Suprapubic skin (tissue), 4 donors: ENCODE measurements at places on chromosomes 16 and 17. TPM values are rescaled to one million over a fixed set of nuclear protein-coding genes. Genes with fewer than 3 reads are reported as not detected.

The MT4 gene
- total RNA-seq: 113 TPM

DNA sequence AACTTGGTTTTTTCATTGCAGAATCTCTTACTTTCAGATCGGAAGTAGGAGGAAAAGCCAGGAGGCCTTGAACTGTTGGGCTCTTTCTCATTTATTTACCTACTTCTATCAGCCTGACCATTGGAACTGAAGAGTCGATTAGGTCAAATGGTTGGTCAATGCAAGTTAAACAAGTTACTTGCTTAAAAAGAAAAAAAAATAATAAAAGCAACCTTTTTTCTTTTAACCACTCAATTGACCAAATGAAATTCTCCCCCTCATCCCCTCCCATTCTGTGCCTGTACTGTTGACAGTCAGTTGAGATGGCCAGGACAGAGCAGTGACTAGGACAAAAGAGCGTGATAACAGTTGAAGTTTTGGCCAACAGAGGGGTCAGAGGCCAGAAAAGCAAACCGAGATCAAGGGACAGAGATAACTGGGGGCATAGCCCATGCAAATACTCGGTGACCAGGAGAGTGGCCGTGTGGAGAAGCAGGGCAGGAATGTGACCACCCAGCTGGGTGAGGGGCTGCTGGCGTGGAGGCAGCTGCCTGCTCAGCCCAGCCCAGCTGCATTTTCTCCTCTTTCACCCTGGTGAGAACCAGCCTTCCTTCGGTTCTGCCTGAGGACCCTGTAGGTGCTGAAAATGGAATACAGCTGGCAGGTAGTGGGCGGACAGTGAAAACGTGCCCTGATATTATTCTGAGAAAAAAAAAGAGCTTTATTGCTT is 72.2 kb downstream of the HS3ST3B1 start:
- no peaks in the 10 kb centered on the region for H3K36me3 ChIP-seq
- H3K27me3 ChIP-seq: no peaks in the 10 kb centered on the region
- no peaks in the 10 kb centered on the region for H3K4me1 ChIP-seq
- H3K4me3 ChIP-seq: no peak overlapping the region
- no peak overlapping the region for H3K27ac ChIP-seq
- DNase-seq: no peak

DNA sequence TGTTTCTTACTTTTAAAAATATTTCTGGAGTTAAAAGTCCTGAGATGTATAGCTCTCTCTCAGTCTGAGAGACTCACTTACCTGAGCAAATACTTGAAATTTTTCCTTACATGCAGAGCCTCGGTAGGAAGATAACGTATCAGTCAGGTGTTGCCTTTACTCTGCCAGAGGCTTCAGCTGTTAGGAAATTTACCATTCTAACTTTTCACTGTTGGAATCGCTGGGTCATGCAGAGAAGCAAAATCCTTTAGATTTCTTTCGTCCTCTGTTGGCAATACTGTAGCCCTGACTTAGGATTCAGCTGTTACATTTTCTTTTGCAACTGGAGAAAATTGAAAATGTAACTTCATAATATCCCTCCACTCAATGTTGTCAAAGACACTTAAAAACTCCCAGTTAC is 20.0 kb upstream of the KCNJ16 start:
- H3K4me3 ChIP-seq: no peak overlapping the region
- DNase-seq: no peak
- H3K4me1 ChIP-seq: no peaks in the 10 kb centered on the region
- no peaks in the 10 kb centered on the region for H3K27me3 ChIP-seq
- no peak overlapping the region for H3K27ac ChIP-seq

The GDPD1 gene
- 3.9 TPM for total RNA-seq

DNA sequence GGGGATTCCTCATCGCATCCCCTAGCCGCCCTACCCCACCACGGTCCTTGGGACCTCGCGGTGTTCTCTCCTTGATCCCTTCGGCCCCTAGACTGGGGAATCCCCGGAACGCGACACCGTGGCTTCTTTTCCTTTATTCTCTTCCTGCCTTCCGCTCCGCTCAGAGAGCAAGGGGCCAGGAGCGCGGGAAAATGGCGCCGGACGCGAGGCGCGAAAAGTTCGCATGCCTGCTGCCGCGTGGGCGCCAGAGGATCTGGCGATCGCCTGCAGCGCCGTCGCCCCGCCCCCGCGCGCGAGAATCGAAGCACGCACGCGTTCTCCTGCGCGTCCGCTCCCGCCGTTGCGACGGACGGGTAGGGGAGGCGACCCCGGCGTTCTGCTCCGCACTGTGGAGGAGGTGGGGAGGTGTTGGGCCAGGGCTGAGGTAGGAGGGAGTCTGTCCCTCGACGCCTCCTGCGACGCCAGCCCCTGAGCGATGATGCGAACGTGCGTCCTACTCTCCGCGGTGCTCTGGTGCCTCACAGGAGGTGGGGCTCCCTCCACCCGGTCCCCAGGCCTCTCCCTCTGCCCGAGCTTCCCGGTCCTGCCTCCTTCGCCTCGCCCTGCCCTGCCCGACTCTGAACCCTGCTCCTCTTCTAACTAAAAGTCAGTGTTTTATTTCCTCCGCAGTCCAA is at the start of gene ZPBP2:
TSS of gene ZPBP2 (plus strand) at position 323 of the 674 bp plus-strand sequence. CDS start at position 476, 153 bp downstream.
- no peak within 1 kb of the TSS for H3K4me3 ChIP-seq
- no peak within 1 kb of the TSS for H3K27ac ChIP-seq
- no peak for DNase-seq
- peaks cover 14% of the 10 kb centered on the region for H3K4me1 ChIP-seq
- H3K36me3 ChIP-seq: no peaks in the 10 kb centered on the region

The ZNRF1 gene
- total RNA-seq: 13.0 TPM

The PIRT gene
- total RNA-seq: not detected

The KRT17 gene
- 434 TPM for total RNA-seq

The ARHGAP44 gene
- total RNA-seq: 3.5 TPM

DNA sequence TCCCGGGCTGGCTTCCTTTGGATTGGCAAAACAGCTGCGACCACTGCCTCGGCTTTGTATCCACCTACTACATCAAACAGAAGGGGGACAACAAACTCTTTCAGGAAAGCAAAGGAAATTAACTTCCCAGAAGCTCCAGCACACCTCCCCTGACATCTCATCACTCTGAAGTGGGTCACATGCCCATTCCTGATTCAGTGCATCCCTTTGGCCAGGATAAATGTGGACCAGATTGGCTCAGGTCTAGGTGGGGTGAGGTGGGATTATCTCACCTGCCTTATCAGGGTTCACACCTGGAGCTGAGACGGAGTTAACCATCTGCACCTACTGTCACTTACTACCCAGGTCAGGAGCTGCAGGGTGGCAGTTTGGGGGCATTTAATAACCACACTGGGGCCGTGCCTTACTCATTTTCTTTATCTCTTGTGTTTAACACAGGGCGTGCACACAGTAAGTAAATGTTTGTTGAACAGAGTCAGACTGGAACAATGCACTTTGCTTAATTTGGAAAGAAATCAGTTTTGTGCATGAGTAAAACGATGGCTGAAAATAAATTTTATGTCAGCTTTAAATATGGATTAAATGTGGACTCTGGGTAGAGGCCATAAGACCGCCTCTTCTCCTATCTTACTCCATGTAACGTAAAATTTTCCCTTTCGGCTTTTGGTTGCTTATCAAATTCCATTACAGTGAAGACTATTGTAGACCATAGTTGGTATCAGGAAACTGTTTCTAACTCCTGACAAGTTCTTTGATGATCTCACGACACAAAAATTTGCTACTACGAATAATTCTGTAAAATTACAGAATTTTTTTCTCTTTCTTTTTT is 36.0 kb downstream of the IQCK start:
- H3K4me1 ChIP-seq: peaks cover 3% of the 10 kb centered on the region
- no peaks in the 10 kb centered on the region for H3K27me3 ChIP-seq
- H3K27ac ChIP-seq: no peak overlapping the region
- DNase-seq: no peak

- no peaks in the 10 kb centered on the region for H3K4me1 ChIP-seq
- no peak for DNase-seq
- H3K27me3 ChIP-seq: no peaks in the 10 kb centered on the region
- H3K36me3 ChIP-seq: peaks cover 79% of the 10 kb centered on the region
- H3K27ac ChIP-seq: no peak overlapping the region
- no peak overlapping the region for H3K4me3 ChIP-seq
Measured at GRCh38 chr17:44402564-44403172, 13.2 kb upstream of the ITGA2B start.

The KCNJ18 gene
- 32.9 TPM for total RNA-seq

DNA sequence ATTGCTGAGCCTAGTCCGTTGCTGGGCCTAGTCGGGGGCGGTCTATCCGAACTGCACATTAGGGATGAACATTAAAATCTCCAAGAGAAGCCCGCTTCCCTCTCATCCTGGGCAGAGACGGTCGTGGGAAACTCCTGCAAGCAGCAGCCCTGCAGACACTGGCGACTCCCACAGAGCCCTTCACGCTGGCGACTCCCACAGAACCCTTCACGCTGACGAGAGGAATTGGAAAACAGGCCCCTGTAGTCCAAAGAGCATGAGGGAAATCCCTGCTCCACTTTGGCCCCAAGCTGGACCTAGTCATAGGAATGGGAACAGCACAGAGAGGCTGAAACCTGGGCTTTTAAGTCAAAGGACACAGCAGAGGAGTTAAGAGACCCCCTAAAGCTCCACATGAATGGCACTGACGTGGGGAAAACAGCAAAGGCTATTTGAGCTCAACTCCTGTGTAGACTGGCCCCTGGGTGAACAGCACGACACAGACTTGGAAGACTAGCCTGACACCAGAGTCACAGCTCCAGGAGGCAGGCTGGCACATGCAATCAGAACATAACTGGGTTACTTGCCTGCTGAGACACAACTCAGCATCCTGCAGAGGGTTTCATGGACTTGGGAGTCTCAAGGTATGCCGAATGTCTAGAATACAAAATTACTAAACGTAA is 42.2 kb downstream of the WDR45B start:
- no peaks in the 10 kb centered on the region for H3K27me3 ChIP-seq
- peaks cover 19% of the 10 kb centered on the region for H3K4me1 ChIP-seq
- no peak overlapping the region for H3K4me3 ChIP-seq

The CDH1 gene
- 175 TPM for total RNA-seq

The STH gene
- total RNA-seq: not detected

The DPEP2 gene
- not detected for total RNA-seq

GRCh38 chr17:55038291-55038690 is 69.7 kb downstream of the STXBP4 start:
- DNase-seq: no peak
- H3K36me3 ChIP-seq: no peaks in the 10 kb centered on the region
- no peaks in the 10 kb centered on the region for H3K27me3 ChIP-seq
- no peaks in the 10 kb centered on the region for H3K4me1 ChIP-seq
- no peak overlapping the region for H3K27ac ChIP-seq
- H3K4me3 ChIP-seq: no peak overlapping the region

GRCh38 chr16:54112451-54113206 is 174.0 kb downstream of the IRX3 start:
- no peak overlapping the region for H3K4me3 ChIP-seq
- no peak for DNase-seq
- H3K36me3 ChIP-seq: peaks cover 28% of the 10 kb centered on the region
- no peaks in the 10 kb centered on the region for H3K27me3 ChIP-seq

DNA sequence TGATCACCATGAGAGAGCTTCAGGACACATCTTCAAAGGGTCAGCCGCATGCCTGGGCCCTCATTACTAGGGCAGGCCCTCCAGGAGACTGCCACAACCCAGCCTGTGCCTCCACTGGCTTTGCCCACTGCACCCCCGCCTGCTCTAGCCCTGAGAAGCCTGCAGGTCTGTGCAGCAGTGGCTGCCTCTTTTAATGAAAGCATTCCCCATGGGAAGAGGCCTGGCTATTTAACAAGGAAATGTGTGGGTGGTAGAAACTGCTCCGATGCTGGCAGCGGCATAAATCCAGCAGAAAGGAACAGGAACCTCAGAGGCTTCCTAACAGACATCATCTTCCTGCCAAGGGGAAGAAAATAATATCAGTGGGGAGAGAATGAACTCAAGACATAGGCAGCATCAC is 375 bp upstream of the KRT32 start:
- H3K27me3 ChIP-seq: peaks cover 3% of the 10 kb centered on the region
- no peak overlapping the region for H3K27ac ChIP-seq
- no peak overlapping the region for H3K4me3 ChIP-seq
- H3K36me3 ChIP-seq: no peaks in the 10 kb centered on the region
- peaks cover 11% of the 10 kb centered on the region for H3K4me1 ChIP-seq
- no peak for DNase-seq

The PIPOX gene
- 1.3 TPM for total RNA-seq

- H3K4me3 ChIP-seq: no peak overlapping the region
- DNase-seq: no peak
- H3K36me3 ChIP-seq: no peaks in the 10 kb centered on the region
- no peak overlapping the region for H3K27ac ChIP-seq
Measured at GRCh38 chr16:88390735-88391134, 8.0 kb downstream of the ZNF469 start.

DNA sequence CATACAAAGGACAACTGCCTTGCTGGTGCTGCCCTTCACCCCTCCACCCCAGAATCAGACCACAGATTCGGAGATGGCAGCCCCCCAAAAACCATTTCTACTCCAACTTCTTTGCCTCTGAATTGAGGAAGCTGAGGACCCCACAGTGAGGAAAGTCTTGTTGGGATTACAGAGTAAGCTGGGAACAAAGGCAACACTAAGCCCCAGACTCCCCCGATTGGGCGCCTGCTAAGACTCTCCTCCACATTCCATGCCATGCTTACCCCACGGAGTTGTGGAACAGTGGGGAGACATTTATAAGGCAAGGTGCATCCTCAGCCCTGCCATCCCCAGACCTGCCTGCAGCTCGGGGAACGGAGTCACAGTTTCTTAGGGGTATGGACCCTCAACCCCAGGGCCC is 1.9 kb downstream of the GIT1 start:
- H3K27ac ChIP-seq: no peak overlapping the region
- H3K27me3 ChIP-seq: no peaks in the 10 kb centered on the region
- DNase-seq: no peak
- peak overlapping the region; percentile 88 for H3K4me3 ChIP-seq

The NPTX1 gene
- total RNA-seq: 3.9 TPM

The TBC1D28 gene
- not detected for total RNA-seq

GRCh38 chr17:49217651-49218413 is 7.3 kb downstream of the ABI3 start:
- no peaks in the 10 kb centered on the region for H3K36me3 ChIP-seq
- peaks cover 20% of the 10 kb centered on the region for H3K4me1 ChIP-seq
- H3K27me3 ChIP-seq: peaks cover 41% of the 10 kb centered on the region
- H3K27ac ChIP-seq: no peak overlapping the region
- DNase-seq: no peak

The LRRC3C gene
- total RNA-seq: 2.3 TPM

DNA sequence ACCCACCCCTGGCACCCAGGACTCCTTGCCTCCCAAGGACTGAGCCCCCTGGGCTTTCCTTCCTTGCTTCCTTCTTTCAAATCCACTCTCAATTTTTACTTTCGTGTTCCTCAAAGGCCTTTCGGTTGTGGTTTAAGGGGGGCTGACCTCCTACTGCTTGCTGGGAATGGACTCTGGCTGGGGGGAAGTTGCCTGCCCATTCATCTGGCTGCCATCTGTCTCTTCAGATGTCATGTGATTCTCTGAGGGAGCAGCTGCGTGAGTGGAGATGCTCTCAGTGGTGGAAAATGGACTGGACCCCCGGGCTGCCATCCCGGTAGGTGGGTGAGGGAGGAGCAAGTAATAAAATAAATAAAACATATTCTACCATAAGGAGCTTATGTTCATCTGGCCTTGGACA is 93.8 kb upstream of the RPRML start:
- no peak overlapping the region for H3K4me3 ChIP-seq
- H3K4me1 ChIP-seq: peaks cover 9% of the 10 kb centered on the region
- no peak overlapping the region for H3K27ac ChIP-seq
- H3K36me3 ChIP-seq: no peaks in the 10 kb centered on the region

GRCh38 chr16:69880640-69881133 is 70.4 kb upstream of the CLEC18A start:
- H3K27ac ChIP-seq: no peak overlapping the region
- no peak overlapping the region for H3K4me3 ChIP-seq
- H3K4me1 ChIP-seq: no peaks in the 10 kb centered on the region
- DNase-seq: no peak
- peaks cover 25% of the 10 kb centered on the region for H3K36me3 ChIP-seq
